Cortex of kidney (tissue), 1 donor: ENCODE measurements at places on chromosomes 13 and 19.

DNA sequence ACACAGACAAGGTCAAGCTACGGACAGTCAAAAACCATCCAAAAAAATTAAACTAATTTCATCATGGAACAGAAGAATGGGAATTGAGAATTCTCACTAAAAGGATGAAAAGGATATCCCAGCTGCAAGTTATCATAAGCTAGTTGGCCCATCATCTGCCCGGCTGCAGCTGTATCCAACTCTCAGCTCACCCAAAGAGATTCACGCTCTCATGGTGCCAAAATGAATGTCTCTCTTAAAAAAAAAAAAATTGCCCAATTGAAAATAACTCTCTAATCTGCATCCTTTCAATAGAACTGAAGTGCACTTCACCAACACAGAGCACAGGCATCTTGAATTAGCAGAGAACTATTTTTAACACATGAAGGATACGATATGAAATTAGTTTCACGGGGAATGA lies 20.0 kb downstream of the ENOX1 start:
- DNase-seq, result no peak

GRCh38 chr19:48461982-48462655 lies 6.7 kb downstream of the KCNJ14 start:
- no peak for DNase-seq

- no peak for DNase-seq
These were observed 120.1 kb downstream of the RGCC start for GRCh38 chr13:41577436-41577835.

GRCh38 chr13:110017379-110017778 lies 231.0 kb upstream of the IRS2 start:
- DNase-seq, result no peak

DNA sequence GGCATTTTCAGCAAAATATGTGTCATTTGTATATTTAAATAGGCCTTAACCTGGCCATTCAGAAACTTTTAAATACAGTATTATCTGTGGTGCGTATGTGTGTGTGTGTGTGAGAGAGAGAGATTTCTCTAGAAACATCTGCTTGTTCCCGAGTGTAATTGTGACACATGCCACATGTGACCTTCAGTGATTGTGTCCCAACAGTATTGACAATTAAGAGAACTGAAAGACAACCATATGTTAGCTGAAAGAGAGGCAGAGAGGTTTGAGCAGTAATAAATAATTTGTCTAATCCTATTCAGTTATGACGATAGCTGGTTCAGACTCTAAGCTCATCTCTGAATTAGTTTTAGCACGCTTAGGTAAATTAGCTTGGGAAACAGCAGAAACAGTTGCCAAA lies 1503.1 kb downstream of the PCDH9 start:
- no peak for DNase-seq

DNA sequence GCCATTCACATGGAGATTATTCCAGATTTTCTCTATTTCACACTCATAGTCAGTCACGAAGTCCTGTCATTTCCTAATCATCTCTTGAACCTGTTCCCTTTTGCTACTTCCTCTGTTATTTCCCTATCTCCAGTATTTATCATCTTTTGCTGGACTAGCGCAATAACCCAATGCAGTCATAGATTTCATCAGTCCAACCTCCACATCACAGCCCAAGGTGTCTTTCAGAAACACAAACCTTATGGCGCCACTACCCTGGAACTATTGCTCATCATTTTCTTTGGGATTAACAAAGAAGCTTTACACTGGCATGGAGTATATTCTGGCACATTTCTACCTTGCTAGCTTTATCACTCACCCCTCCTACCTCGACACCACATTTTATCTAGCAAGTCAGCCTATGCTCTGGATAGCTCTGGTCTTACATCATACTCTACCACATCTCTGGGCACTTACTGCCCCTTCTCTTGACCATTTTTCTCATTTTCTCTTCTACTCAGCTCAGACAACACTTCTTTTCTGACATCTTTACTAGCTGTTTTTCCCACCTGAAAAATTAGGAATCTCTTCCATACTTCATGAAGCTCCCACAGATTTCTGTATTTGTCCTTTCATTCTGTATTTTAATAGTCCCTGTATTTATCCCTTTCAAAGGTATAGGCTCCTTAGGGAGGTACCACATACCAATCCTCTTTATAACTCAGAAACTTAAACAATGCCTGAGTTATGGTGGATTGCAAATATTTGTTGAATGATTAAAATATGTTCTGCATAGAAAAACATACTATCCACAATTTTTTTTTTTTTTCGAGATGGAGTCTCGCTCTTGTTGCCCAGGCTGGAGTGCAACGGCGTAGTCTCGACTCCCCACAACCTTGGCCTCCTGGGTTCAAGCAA lies 534.7 kb downstream of the KLF12 start:
- no peak for DNase-seq

DNA sequence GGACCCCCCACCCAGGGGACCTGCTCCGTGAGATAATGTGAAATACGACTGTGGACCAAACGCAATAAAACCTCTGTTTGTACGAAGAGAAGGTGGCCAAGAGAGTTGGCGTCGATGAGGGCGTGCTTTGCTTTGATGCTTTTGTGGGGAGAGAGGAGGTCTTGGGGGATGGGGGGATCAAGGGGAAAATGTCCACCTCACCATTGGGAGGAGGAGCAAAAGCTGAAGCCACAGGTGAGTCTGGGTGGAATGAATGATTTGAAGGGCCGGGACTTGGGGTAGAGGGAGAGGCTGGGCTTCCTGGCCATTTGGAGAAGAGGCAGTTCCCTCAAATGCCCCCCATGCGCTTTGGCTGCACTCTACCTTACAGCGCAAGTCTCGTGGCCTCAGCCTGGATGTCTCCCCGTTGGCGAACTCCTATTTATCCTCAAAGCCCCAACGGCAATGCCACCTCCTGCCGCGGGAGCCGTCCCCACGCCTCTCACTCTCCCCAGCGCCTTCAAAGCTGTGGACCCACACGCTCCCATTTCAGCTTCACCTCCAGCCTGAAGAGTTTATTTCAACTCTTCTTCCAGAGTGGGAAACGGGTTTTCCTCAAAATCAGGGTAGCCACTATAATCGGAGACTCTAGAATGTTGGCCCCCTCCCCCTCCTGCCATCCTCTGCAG lies 795 bp upstream of the ABCA7 start:
- DNase-seq, result no peak

DNA sequence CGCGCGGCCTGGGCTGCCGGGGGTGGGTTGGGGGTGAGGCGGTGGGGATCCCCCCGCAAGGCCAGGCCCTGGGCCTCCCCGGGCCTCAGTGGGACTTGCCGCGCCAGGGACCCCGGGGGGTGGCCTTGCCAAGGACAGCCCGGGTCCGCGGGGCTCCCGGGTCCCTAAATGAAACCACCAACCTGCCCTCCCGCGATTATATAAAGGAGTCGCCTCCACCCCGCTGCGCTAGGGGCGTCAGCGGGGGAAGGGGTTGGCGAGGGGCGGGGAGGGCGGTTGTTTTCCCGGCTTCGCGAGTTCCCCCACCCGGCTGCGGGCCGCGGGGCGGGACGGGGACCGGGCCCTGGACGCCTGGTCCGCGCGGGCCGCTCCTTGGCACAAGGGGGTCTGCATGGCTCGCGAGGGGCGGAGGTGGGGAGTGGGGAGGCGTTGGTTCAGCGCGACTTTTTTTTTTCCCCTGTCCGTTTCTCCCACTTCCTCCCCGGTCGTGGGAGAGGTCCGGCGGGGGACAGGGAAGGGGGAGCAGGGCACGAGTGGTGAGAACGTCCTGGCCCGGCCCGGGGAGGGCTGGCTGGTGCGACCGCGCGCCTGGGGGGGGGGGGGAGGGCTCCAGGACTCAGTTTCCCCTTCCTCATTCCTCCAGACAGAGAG lies 822 bp upstream of the ZBTB7A start:
- no peak for DNase-seq

DNA sequence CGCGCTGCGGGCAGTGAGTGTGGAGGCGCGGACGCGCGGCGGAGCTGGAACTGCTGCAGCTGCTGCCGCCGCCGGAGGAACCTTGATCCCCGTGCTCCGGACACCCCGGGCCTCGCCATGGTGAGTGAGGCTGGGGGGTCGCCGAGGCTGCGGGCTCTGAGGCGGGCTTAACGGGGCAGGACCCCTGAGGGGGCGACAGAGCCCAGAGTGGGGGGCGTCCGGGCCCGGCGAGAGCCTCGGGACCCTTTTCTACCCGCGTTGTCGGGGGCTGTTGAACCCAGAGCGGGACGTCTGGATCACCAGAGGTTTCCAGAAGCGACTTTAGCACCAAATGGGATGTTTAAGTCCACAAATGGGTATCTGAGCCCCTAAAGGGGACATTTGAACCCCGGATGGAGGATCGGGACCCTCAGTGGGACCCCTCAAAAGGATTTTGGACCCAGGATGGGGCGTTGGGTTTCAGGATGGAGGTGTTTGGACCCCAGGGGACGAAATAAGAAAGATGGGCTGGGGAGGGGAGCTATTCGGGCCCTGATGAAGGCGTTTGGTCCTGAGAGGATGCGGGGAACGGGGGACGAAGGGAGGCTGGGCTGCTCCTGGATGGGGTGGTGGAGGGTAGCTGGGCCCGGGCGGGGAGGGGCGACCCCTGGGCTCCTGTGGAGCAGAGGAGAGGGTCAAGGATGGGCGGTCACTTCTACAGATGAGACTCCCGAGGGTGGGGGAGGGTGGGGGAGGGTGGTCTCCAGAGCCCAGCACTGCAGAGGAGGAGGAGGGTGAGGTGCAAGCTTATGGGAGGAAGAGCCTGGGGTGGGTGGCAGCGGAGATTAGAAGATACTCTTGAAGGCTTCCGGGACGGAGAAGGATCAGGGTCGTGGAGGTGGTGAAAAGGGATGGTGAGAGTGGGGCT lies at the start of gene CALM3:
Gene CALM3, plus strand, starts transcription at position 13 of the 907 bp plus-strand sequence. Its CDS starts 105 bp downstream, at position 118.
- no peak for DNase-seq

DNA sequence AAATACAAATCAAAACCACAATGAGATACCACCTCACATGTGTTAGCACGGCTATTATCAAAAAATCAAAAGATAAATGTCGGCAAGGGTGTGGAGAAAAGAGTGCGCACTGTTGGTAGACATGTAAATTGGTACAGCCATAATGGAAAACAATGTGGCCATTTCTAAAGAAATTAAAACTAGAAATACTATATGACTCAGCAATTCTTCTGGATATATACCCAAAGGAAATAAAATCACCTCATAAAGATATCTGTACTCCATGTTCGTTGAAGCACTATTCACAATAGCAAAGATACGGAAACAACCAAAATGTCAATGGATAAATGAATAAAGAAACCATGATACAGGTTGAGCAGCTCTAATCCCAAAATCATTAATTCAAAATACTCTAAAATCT lies 30.8 kb downstream of the VWA8 start:
- DNase-seq, result no peak

- DNase-seq, result no peak
These were observed 2.8 kb downstream of the WTIP start for GRCh38 chr19:34484328-34484727.

- DNase-seq, result no peak
These were observed 27.6 kb downstream of the C19orf47 start for GRCh38 chr19:40320558-40320935.

DNA sequence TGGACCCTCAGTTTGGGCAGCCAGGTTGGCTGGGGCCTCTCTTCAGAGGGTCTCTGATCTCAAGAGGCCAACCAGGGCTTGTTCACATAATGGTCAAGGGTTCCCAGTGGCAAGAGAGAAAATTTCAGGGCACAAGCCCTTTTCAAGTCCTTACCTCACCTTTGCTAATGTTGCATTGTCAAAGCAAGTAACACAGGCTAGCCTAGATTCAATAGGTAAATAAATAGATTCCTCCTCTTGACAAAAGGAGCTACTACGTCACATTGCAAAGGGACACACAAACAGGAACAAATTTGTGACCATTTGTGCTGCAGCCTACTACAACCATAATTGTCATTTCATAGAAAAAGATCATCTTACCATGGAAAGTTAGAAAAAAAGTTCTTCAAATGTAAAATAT lies 33.9 kb upstream of the FRY start:
- DNase-seq, result no peak

DNA sequence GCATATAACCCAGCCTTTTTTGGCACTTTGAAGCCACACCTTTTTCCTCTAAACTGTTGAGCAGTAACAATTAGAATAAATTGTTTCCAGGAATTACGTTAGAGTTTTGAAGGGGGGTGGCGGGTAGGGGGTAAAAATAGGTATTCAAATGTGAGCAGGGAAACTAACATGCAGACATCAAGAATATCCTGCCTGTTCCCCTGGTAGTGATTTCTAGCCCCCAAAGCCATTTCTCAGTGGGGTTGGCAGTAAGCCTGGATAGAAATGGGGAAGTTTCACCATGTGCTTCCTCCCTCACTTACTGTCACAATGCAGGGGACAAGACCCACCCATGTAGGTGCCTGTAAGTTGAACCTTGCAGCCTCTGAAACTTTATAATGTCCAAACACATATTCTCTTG lies 3.8 kb downstream of the DOCK9 start:
- no peak for DNase-seq

DNA sequence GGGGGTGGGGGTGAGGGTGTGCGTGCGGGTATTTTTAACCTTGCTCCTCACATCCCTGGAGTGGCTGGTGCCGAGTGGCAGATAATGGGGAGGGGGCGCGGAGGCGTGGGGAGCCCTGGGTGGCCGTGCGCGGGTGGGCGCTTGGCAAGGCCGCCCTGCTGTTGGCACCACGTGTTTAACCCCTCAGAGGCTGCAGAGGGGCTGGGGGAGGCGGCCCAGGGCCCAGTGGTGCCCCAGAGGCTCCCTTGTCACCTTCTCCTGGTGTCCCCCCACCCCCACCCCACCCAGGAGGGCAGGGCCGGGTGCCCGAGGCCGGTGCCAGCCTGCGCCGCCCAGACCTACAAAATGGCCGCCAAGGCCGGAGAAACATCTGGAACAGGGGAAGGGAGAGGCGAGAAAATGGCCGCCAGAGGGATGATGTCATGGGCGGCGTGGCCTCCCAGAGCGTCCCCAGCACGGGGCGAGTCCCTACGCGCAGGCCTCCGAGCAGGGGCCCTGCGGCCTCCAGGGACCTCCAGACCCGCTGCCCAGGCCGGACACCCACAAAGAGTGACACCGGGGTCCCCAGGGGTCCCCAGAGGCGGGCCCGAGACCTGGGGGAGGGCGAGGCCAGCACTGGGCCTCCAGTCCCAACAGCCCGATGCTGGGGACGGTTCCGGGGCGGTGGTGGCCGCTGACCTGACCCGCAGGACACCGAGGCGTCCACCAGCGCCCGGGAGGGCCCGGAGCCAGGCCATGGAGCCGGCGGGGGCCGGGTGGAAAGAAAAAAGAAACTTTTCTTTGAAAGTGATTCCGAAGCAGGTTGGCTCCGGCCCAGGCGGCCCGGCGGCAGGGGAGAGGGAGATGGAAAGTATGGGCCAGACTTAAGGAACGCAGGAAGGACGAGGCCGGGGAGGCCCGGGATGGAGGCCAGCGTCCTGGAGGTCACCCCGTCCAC lies 38.2 kb downstream of the NFIC start:
- no peak for DNase-seq

- DNase-seq, result no peak
These were observed 23.1 kb upstream of the TNFRSF19 start for GRCh38 chr13:23547000-23547590.

DNA sequence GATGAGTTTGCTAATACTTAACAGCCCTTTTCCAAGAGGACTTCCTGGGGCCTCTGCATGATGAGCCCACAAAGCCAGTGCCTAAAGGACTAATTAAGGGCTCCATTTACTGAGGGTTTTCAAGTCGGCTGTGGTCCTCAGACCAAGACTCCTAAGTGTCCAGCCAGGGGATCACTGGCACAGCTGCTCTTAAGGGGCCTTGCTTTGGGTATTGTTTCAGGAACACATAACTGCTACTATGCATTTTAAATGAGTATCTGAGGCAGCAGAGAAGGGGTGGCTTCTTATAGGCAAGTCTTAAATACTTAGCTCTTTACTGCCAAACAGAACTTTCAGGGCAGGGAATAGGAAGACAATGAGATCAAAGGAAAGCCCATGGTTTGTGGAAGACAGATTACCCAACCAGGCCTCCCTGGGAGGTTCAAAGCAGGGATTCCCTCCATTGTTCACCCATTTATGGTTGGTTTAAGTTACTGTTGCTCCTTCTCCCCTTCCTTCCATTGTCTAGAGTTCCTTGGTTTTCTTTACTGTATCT lies 61.9 kb downstream of the TNFRSF19 start:
- DNase-seq, result no peak
